WTC11 (cell line): ENCODE measurements at places on chromosomes 1 and 21. TPM values are rescaled to one million over a fixed set of nuclear protein-coding genes. Genes with fewer than 3 reads are reported as not detected.

Gene SEC16B
- 0.90 to 1.7 TPM (median 0.92 TPM) in 3 replicates for total RNA-seq

Gene CCDC17
- 2.1 to 3.5 TPM (median 2.4 TPM) in 3 replicates for total RNA-seq

Gene KCNJ15
- total RNA-seq: 0.14 to 0.57 TPM in 2 of 3 replicates, not detected in the other

Gene G0S2
- total RNA-seq: 0.57 to 0.92 TPM (median 0.81 TPM) in 3 replicates

Gene LRRN2
- total RNA-seq: 3.2 to 5.3 TPM (median 3.4 TPM) in 3 replicates

Gene HMGCS2
- total RNA-seq: 0.24 to 0.69 TPM (median 0.41 TPM) in 3 replicates

Gene APH1A
- total RNA-seq: 110 to 120 TPM (median 113 TPM) in 3 replicates

Gene AQP10
- not detected in 3 replicates for total RNA-seq

Gene RHD
- not detected in 3 replicates for total RNA-seq

Gene SYT11
- total RNA-seq: 6.1 to 8.9 TPM (median 7.5 TPM) in 3 replicates

Gene DMRTA2
- not detected in 3 replicates for total RNA-seq

Gene S100A16
- total RNA-seq: 14.6 to 17.6 TPM (median 16.8 TPM) in 3 replicates
